Testis (tissue), 5 donors: ENCODE measurements at places on chromosomes 16 and 17.
A peak's percentile ranks its signal among the peaks of the same experiment; 100 is the strongest.

DNA sequence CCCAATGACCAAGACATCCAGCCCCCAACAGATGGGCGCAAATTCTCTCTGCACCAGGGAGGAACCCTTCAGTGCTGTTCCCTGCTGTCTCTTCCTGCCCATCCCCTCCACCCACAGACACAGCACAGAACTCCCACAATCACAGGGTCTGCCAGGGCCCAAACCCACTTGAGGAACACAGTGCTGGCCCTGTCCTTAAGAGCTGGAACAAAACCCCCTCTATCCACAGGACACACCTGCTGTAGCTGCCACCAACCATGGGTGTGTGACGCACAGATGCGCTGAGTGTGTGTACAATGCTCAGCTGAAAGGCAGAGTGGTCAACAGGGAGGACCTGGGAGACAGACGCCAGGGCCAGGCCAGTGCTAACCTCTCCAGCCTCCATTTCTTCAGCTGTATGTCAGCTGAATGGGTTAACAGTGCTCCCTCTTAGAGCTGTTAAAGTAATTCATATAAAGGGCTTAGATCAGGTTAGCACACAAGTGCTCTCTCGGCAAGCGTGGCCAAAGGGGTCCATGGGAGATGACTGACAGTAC lies 62.1 kb downstream of the AMFR start:
- DNase-seq, result no peak

GRCh38 chr17:1965556-1966273 lies 59.4 kb downstream of the RTN4RL1 start:
- no peak for DNase-seq

GRCh38 chr17:65417406-65418221 lies 143.8 kb downstream of the AXIN2 start:
- no peak for DNase-seq

DNA sequence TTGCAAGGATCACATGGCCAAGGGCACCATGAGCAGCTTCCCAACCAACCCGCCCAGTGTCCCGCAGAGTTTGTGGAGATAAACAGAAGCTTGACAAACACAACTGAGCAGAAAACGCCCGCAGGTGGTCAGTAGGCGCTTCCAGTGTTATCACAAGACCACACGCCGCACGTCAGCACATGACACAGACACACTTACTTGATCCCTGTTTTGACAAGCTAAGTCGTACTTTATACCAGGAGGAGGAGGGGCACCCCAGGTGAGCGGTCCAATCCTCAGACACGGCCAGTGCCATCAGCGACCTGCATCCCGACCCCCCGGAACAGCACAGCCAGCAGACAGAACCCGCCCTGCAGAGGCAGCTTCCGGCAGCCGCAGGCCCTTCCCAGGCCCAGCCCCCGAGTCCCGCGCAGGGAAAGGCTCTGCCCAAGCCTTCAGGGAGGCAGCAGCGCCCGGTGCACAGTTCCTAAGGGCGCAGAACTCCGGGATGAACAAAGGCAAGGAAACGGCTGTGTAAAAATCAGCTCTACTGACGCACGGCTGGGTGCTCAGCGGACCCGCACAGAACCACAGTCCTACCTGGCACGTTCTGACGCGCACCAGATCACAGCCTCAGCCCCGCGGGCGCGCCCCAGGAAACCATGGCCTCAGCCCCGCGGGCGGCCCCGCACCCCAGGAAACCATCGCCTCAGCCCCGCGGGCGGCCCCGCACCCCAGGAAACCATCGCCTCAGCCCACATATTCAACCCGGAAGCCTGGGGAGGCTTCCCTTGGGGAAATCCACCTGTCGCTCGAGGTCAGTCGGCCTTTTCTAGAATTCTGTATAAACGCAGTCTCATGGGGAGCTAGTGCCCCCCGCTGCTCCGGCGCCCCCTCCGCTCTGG lies 27.8 kb downstream of the AXIN1 start:
- no peak for DNase-seq

DNA sequence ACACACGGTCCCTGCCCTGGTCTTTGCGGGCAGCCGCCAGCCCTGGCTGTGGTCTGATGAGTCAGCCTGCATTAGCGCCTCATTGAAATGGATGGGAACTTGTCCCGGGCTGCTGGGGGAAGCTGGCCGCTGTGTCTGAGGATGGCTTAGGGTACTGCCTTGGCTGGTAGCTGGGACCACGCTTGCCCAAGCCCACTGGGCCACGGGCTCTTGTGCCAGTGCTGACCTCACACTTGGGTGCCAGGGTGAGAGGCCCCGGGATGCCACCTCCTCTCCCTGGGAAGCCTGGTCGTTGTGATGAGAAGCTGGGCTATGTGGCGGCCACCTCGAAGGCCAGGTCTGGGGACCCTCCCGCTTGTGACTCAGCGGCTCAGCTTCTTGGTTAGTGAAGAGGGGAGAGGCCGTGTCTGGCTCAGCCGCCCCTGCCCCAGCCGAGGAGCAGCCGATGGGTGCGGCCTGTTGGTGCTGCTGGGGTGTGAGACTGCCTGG lies 10.7 kb downstream of the CACNA1H start:
- DNase-seq, result no peak

- no peak for DNase-seq
Measured at GRCh38 chr17:55354941-55355340, 66.7 kb downstream of the MMD start.

GRCh38 chr17:49779739-49780231 lies 8.7 kb upstream of the KAT7 start:
- DNase-seq, result peak; percentile 53

GRCh38 chr16:89341279-89341678 lies 123.8 kb downstream of the ZNF778 start:
- no peak for DNase-seq

GRCh38 chr16:88901718-88902337 lies 35.4 kb upstream of the PABPN1L start:
- no peak for DNase-seq

- DNase-seq, result peak; percentile 97
Measured at GRCh38 chr17:80942423-80943345, 49.0 kb upstream of the CHMP6 start.

- peak; percentile 72 for DNase-seq
Measured at GRCh38 chr17:17151962-17152361, 54.2 kb downstream of the PLD6 start.

DNA sequence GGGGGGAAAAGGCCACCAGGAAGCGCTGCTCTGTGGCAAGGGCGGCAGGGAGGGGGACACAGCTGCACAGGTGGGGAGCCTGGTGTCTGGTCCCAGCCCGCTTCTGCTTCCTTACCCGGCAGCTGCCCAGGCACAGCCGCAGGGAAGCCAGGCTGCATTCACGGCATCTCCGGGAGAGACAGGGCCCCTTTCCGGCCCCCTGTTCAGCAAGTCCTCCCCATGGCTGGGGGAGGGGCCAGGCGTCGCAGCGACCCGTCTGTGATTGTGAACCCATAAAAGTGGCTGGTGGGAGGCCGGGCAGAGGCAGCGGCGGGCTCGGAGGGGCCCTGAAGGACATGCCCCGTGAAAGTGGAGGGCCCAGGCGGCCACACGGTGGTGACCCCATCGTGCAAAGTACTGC lies 28.7 kb downstream of the SOX8 start:
- DNase-seq, result no peak

- no peak for DNase-seq
Measured at GRCh38 chr16:3009568-3010390, 2.9 kb upstream of the CLDN9 start.

GRCh38 chr17:29039764-29040598 lies 3.0 kb upstream of the PIPOX start:
- peak; percentile 80 for DNase-seq

- DNase-seq, result no peak
Measured at GRCh38 chr17:63496663-63497400, 20.0 kb downstream of the ACE start.

GRCh38 chr17:17536702-17537101 lies 40.5 kb upstream of the RASD1 start:
- no peak for DNase-seq

DNA sequence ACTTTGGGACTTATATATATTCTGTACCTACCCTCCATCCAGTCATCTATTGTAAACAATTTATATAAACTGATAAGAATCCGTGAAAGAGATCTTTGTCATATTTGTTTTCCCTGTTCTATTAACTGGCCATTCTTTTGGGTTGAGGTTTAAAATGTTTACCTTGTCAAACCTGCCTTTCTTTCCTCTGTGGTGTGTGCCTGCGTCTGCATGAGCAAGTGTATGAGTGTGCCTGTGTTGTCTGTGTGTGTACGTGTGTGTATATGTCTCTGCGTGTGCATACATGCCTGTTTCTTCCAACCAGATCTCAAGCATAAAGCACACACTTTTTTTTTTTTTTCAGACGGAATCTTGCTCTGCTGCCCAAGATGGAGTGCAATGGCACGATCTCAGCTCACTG lies 201.5 kb downstream of the C16orf95 start:
- no peak for DNase-seq

GRCh38 chr17:3534881-3535252 lies 22.7 kb downstream of the TRPV3 start:
- peak; percentile 74 for DNase-seq

- peak; percentile 42 for DNase-seq
Measured at GRCh38 chr16:50841081-50841886, 99.4 kb downstream of the CYLD start.

GRCh38 chr17:2259769-2260536 lies 43.6 kb downstream of the SMG6 start:
- DNase-seq, result no peak

- peak; percentile 33 for DNase-seq
Measured at GRCh38 chr17:16915752-16916556, 56.0 kb downstream of the TNFRSF13B start.

- DNase-seq, result no peak
Measured at GRCh38 chr16:73385696-73386095, 337.8 kb upstream of the ZFHX3 start.

GRCh38 chr16:72256398-72257066 lies 84.6 kb upstream of the PMFBP1 start:
- DNase-seq, result no peak

GRCh38 chr16:9957002-9957401 lies 225.2 kb downstream of the GRIN2A start:
- DNase-seq, result no peak

- peak; percentile 42 for DNase-seq
Measured at GRCh38 chr17:59848778-59849177, 44.0 kb downstream of the TUBD1 start.

DNA sequence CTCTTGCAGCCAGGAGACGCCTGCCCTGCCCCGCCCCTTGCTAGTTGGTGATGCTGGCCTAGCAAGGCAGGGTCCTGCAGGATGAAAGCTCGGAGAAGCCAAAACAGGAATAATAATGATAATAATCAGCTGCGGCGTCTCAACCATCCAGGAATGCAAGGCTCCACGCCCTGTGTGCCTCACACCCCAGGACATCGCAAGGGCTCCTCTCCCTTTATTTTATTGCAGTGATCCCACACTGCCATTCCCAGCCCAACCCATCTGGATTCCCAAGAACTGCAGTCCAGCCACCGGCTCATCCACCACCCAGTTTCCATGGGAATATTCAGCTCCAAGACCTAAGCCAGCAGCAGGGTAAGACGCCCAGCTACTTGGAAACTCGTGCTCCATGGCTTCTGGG lies 21.0 kb upstream of the ZNF652 start:
- DNase-seq, result no peak

DNA sequence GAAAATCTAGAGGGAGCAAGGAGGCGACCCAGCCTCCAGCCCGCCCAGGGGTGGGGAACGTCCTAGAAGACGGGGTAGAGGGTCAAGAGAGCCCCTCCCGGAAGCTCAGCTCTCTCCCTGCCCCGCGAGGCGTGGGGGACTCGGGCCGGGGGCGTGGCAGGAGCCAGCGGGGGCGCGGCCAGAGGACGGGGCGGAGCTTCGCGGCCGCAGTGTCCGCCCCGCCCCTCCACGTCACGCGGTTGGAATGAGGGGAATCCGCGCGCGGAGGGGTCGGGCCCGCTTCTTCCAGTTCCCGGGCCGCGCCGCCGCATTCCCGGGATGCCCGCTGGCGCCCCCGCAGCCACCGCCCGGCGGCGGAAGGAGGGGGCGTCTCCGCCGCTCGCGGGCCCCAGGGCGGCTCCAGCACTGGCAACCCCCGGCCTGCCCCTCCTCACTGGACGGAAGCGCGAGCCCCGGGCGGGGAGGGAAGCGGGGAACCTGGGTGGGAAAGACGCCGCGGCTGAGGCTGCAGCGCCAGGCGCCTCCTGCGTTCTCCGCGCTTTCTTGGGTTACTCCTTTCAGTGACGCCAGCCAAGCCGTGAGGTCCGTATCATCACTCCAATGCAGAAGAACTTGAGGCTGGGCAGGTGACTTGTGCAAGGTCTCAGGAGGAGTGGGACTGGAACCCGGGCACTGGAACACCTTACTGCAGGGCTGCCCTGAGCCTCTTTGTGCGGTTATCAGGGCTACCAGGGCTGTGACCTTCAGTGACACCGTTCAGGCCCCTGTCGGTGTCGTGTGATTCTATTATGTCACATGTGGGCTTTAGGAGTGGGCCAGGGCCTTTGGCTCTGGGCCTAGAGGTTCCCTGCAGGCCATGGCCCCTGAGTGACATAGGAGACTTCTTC lies 4.3 kb downstream of the MYO1C start:
- DNase-seq, result peak; percentile 90

DNA sequence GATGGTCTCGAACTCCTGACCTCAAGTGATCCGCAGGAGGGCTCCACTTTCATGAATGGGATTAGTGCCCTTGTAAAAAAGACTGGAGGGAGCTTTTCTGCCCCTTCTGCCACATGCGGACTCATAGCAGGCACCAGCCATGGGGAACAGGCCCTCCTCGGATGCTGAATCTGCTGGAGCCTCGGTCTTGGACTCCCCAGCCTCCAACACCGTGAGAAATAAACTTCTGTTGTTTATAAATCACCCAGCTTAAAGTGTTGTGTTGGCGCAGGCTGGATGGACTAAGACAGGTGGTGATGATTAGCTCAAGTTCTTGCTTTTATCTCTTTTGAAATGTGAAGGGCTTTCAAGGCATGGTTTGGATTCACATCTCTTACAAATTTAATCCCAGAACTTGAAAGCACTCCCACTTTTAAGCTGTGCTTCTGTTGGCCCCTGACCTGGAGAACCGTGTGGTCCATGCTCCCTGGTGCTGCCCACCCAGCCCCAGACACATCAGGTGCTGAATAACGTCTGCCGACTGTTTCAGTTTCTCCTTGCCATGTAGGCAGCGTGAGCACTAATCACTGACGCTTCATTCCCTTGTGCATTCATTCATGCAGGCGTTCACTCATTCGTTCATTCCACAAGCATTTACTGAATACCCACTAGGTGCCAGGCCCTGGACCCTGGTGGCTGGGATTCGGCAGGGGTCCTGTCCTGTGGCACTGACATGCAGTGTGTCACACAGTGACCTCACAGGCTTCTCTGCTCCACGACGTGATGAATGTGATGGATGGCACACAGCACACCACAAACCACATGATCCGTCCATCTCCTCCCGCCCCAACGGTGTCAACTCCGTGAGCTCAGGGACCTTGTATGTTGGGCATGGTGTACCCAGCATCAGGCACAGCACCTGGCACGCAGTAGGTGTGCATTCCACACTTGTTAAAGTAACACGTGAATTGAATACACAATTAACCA lies 8.9 kb downstream of the CIBAR2 start:
- no peak for DNase-seq

DNA sequence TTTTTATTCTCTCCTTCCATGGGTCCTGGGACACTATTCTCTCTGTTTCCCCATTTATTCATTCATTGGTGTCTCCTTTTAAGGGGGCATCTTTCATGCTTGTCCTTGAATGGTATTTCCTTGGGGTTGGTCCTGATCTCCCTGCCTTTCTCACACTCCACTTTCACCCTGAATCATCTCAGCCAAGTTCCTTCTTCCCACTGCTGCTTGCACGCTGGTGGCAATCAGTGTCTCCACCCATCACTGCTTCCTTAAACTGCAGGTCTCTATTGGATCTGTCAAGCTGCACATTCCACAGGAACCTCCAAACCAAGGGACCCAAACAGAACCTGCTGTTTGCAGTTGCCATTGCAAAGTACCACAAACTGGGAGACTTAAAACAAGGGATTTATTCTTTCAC lies 89.3 kb upstream of the SDK2 start:
- no peak for DNase-seq
